ENCODE measurements at places on chromosomes 13 and 19. TPM values are rescaled to one million over a fixed set of nuclear protein-coding genes. Genes with fewer than 3 reads are reported as not detected.
A peak's percentile ranks its signal among the peaks of the same experiment; 100 is the strongest.

Gene LYL1
- total RNA-seq: 2.5 TPM

Gene CLEC17A
- 0.72 TPM for total RNA-seq

Gene SPINT2
- 29.4 TPM for total RNA-seq

Gene ZNF559
- total RNA-seq: 17.3 TPM

Gene ZNF556
- not detected for total RNA-seq

Gene PALM
- total RNA-seq: not detected

Gene ZNF20
- total RNA-seq: 2.5 TPM

Gene ZNF837
- 1.8 TPM for total RNA-seq

Gene ERICH6B
- total RNA-seq: not detected

Gene NLRP7
- total RNA-seq: not detected

Gene NCAN
- not detected for total RNA-seq

Gene ZNF571
- total RNA-seq: 3.3 TPM

Gene MBD3L3
- total RNA-seq: not detected

Gene CASP14
- not detected for total RNA-seq

Gene BIVM
- total RNA-seq: 16.0 TPM

GRCh38 chr19:49889038-49889686 is 7.5 kb downstream of the IL4I1 start:
- no peak overlapping the region for H3K4me3 ChIP-seq
- DNase-seq: no peak
- no peaks in the 10 kb centered on the region for H3K36me3 ChIP-seq

- no peaks in the 10 kb centered on the region for H3K4me1 ChIP-seq
- H3K27me3 ChIP-seq: no peaks in the 10 kb centered on the region
- no peak overlapping the region for H3K4me3 ChIP-seq
- no peak overlapping the region for H3K27ac ChIP-seq
- DNase-seq: no peak
These were observed 24.2 kb upstream of the C13orf46 start for GRCh38 chr13:113997845-113998751.

- DNase-seq: no peak
- no peaks in the 10 kb centered on the region for H3K27me3 ChIP-seq
- H3K27ac ChIP-seq: no peak overlapping the region
- H3K4me3 ChIP-seq: no peak overlapping the region
- no peaks in the 10 kb centered on the region for H3K36me3 ChIP-seq
- H3K4me1 ChIP-seq: no peaks in the 10 kb centered on the region
These were observed 105.1 kb downstream of the COG6 start for GRCh38 chr13:39760521-39760920.

GRCh38 chr19:8256276-8257051 is 47.3 kb downstream of the CERS4 start:
- H3K4me3 ChIP-seq: no peak overlapping the region
- no peaks in the 10 kb centered on the region for H3K36me3 ChIP-seq
- H3K27me3 ChIP-seq: no peaks in the 10 kb centered on the region
- no peaks in the 10 kb centered on the region for H3K4me1 ChIP-seq

DNA sequence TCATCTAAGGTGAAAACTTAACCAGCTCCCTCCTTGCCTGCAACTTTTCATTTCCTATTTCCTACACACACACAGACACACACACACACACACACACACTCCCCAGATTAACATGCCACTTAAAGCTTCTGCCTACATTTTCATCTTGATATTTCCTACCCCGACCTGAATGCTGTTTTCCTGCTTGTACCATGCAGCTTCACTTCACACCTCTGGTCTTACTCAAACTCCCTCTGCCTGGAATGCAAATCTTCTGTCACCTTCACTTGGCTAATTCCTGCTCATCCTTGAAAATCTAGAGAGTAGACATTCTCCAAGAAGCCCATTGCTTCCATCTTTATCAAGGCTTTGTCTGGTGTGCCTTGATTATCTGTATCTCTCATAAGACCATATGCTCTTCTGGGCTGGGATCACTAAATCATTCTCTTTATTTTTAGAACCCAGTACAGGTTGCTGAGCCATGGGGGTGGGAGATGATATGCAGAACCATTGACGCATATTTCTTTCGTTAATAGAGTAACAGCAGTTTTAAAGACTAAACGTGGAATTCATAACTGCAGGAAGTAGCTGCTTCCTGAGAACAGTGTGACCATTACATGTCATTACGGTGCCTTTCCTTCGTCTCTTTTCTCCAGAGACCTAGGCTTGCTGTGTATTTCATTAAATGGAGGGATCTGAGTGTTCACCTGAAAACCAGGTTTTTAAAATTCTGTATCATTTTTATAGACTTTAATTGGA is 37.7 kb downstream of the CNMD start:
- DNase-seq: no peak
- no peak overlapping the region for H3K4me3 ChIP-seq
- no peak overlapping the region for H3K27ac ChIP-seq
- H3K36me3 ChIP-seq: no peaks in the 10 kb centered on the region
- H3K27me3 ChIP-seq: no peaks in the 10 kb centered on the region

- no peak for DNase-seq
- H3K4me1 ChIP-seq: peaks cover 7% of the 10 kb centered on the region
- H3K36me3 ChIP-seq: no peaks in the 10 kb centered on the region
- no peak overlapping the region for H3K27ac ChIP-seq
These were observed 205.7 kb downstream of the KCNRG start for GRCh38 chr13:50220938-50221337.

GRCh38 chr13:34591900-34592529 is 350.1 kb upstream of the NBEA start:
- H3K27ac ChIP-seq: no peak overlapping the region
- no peaks in the 10 kb centered on the region for H3K4me1 ChIP-seq
- H3K36me3 ChIP-seq: no peaks in the 10 kb centered on the region
- H3K4me3 ChIP-seq: no peak overlapping the region

- DNase-seq: no peak
- no peaks in the 10 kb centered on the region for H3K36me3 ChIP-seq
- no peak overlapping the region for H3K27ac ChIP-seq
- no peaks in the 10 kb centered on the region for H3K4me1 ChIP-seq
- H3K27me3 ChIP-seq: no peaks in the 10 kb centered on the region
- H3K4me3 ChIP-seq: no peak overlapping the region
These were observed 66.1 kb upstream of the ABCC4 start for GRCh38 chr13:95367309-95367843.

GRCh38 chr19:7413629-7414028 is 64.9 kb downstream of the ARHGEF18 start:
- no peak overlapping the region for H3K4me3 ChIP-seq
- H3K27ac ChIP-seq: no peak overlapping the region
- H3K36me3 ChIP-seq: peaks cover 1% of the 10 kb centered on the region
- DNase-seq: no peak

GRCh38 chr13:51879133-51879532 is 17.4 kb downstream of the CCDC70 start:
- H3K36me3 ChIP-seq: no peaks in the 10 kb centered on the region
- H3K27me3 ChIP-seq: no peaks in the 10 kb centered on the region
- no peak for DNase-seq
- H3K4me1 ChIP-seq: no peaks in the 10 kb centered on the region
- H3K4me3 ChIP-seq: no peak overlapping the region
- H3K27ac ChIP-seq: no peak overlapping the region

GRCh38 chr13:50617134-50617721 is 226.3 kb downstream of the DLEU7 start:
- H3K4me1 ChIP-seq: no peaks in the 10 kb centered on the region
- H3K27ac ChIP-seq: no peak overlapping the region
- H3K4me3 ChIP-seq: no peak overlapping the region
- no peaks in the 10 kb centered on the region for H3K36me3 ChIP-seq

DNA sequence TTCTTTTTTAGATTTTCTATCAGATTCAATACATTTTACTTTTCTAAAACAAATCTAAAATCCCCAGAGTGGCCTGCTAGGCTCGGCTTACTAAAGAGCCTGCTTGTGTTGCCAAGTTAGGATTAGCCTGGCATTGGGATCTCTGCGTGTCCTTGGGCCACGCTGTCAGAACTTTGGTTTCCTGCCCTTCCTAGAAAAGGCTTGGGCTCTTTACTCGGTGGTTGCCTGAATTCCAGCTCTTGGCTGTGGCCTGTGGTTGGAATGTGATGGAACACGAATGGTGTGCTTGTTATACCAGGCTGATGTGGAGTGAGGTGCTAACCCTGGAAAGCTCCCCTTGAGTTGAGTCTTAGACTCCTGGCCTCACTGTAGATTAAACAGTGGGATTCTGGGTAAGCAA is 8.5 kb downstream of the SPATA13 start:
- H3K36me3 ChIP-seq: no peaks in the 10 kb centered on the region
- no peak for DNase-seq
- no peaks in the 10 kb centered on the region for H3K27me3 ChIP-seq
- no peak overlapping the region for H3K27ac ChIP-seq
- H3K4me3 ChIP-seq: no peak overlapping the region
- H3K4me1 ChIP-seq: peaks cover 2% of the 10 kb centered on the region

DNA sequence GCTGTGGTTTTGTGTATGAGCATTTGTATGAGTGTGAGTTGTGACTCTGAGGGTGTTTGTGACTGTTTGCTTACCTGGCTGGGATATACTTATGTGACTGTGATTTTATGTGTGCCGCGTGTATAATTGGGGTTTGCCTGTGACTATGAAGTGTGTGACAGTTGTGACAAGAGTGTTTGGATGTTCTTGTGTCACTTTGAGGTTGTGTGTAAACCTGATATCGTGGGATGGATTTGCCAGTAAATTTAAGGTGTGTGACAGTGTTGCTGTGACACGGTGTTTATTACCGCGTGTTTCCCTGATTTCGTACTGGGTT is 442 bp downstream of the ZNF420 start:
- no peaks in the 10 kb centered on the region for H3K27me3 ChIP-seq
- peak overlapping the region; percentile 87 for H3K4me3 ChIP-seq
- H3K27ac ChIP-seq: peak overlapping the region; percentile 69
- no peaks in the 10 kb centered on the region for H3K36me3 ChIP-seq
- peaks cover 18% of the 10 kb centered on the region for H3K4me1 ChIP-seq
- DNase-seq: no peak

- no peaks in the 10 kb centered on the region for H3K27me3 ChIP-seq
- no peaks in the 10 kb centered on the region for H3K36me3 ChIP-seq
- H3K4me3 ChIP-seq: no peak overlapping the region
- H3K27ac ChIP-seq: no peak overlapping the region
- no peaks in the 10 kb centered on the region for H3K4me1 ChIP-seq
- no peak for DNase-seq
These were observed 71.1 kb downstream of the CBY2 start for GRCh38 chr13:45773236-45773635.

GRCh38 chr13:46893221-46893740 is 3.6 kb downstream of the HTR2A start:
- no peak overlapping the region for H3K27ac ChIP-seq
- H3K4me1 ChIP-seq: no peaks in the 10 kb centered on the region
- DNase-seq: no peak
- H3K36me3 ChIP-seq: no peaks in the 10 kb centered on the region

- H3K27ac ChIP-seq: no peak overlapping the region
- H3K36me3 ChIP-seq: no peaks in the 10 kb centered on the region
- no peaks in the 10 kb centered on the region for H3K4me1 ChIP-seq
- no peak overlapping the region for H3K4me3 ChIP-seq
These were observed 51.7 kb downstream of the SLC7A9 start for GRCh38 chr19:32817569-32818476.

DNA sequence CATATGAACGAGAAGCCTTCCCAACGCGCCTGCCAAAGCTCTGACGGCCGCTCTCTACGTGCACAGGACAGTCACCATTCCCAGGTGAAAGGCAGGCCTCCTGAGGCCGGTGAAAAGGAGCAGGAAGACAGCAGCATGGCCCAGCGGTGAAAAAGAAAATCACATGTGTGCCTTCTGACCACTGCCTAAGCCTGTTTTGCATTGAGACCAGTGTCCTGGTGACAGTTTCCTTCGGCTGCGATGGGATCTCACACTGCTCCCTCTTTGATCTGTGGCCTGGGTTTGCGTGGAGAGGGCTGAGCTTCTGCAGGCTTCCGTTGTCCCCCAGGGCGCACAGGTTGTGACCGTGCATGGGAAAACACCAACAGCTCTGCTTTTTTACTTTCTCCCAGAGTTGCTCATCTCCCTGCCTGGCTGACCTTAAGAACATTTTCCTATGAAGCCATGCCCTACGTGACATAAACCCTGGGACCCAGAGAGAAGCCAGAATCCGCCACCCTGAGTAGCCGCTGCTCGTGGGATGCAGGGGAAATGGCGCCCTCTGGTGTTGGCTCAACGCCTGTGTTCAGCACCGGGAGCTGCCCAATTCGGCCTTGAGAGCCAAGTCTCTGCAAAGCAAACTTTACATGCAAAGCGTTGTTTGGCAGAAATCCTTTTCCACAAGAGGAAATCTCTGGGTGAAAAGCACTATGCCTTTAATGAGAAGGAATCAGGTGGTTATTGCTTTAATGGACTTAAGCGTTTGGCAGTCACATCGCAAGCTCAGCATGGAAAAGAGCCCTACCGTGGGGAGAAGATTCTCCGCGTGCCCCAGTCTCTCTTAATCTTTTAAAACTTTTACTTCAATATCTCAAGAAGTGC is 112.2 kb upstream of the GPR12 start:
- peak; percentile 6 for DNase-seq
- H3K27me3 ChIP-seq: peaks cover 5% of the 10 kb centered on the region
- H3K36me3 ChIP-seq: no peaks in the 10 kb centered on the region
- no peak overlapping the region for H3K4me3 ChIP-seq
- no peaks in the 10 kb centered on the region for H3K4me1 ChIP-seq
- H3K27ac ChIP-seq: no peak overlapping the region

DNA sequence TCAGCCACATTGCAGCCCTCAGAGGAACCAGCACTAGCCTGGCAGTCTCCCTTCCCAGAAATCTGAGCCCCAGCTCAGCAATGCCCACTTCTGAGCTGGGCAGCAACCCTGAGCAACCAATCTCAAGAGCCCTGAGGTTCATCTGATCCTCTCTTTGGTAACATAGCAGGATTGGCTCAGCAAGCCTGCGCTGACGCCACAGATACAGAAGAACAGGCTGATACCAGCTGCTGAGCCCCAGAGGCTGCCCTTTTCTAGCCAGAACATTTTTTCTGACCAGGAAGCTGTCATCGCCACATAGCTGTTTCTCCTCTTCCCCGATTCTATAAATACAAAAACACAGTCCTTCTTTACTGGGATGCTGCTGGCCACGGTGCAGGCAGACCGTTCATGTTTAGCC is 59.8 kb downstream of the TRPM4 start:
- no peaks in the 10 kb centered on the region for H3K36me3 ChIP-seq
- H3K4me3 ChIP-seq: no peak overlapping the region
- H3K27ac ChIP-seq: no peak overlapping the region
- no peaks in the 10 kb centered on the region for H3K27me3 ChIP-seq
- DNase-seq: no peak
- no peaks in the 10 kb centered on the region for H3K4me1 ChIP-seq

- H3K27ac ChIP-seq: peak overlapping the region; percentile 15
- H3K4me1 ChIP-seq: peaks cover 35% of the 10 kb centered on the region
- DNase-seq: peak; percentile 63
- no peaks in the 10 kb centered on the region for H3K27me3 ChIP-seq
- H3K4me3 ChIP-seq: peak overlapping the region; percentile 15
- no peaks in the 10 kb centered on the region for H3K36me3 ChIP-seq
These were observed 54.0 kb upstream of the ATP12A start for GRCh38 chr13:24625870-24626849.

- no peak overlapping the region for H3K27ac ChIP-seq
- H3K4me1 ChIP-seq: no peaks in the 10 kb centered on the region
- peaks cover 24% of the 10 kb centered on the region for H3K27me3 ChIP-seq
- no peak overlapping the region for H3K4me3 ChIP-seq
- DNase-seq: no peak
These were observed 2.2 kb downstream of the HIF3A start for GRCh38 chr19:46299004-46299509.
